EH (cell line): ENCODE measurements at places on chromosomes 12 and 14.
A peak's percentile ranks its signal among the peaks of the same experiment; 100 is the strongest.

GRCh38 chr12:49684310-49684854, 22.8 kb downstream of the FMNL3 start:
- peak; percentile 62 for DNase-seq

DNA sequence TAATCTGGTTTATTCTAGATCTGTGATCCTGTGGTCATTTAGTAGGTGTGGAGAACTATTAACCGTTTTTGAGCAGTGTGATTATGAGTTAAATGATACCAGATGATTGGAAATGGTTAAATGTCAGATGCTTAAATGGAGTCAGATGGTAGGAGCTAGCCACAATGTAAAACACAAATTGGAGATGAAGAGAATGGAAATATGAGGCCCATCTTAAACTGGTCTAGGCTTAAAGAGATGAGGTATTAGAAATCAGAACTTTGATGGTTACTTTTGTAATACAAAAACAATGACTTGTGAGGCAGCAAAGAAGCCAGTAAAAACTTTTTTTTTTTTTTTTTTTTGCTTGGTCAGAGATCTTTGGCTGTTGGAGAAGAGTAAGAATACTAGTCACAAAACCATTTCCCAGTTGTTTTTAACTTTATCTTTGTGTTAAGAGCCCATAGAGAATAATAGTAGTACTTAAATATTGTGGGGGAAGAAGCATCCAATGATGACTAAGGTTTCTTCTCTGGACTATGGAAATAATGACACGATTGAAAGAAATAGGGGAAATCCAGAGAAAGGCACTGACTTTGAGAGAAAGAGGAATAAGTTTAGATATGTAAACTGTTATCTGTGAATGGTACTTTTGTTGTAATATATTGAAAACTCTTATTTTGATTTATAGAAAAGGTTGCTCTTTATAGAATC, 95.9 kb downstream of the WNK1 start:
- peak; percentile 11 for DNase-seq

DNA sequence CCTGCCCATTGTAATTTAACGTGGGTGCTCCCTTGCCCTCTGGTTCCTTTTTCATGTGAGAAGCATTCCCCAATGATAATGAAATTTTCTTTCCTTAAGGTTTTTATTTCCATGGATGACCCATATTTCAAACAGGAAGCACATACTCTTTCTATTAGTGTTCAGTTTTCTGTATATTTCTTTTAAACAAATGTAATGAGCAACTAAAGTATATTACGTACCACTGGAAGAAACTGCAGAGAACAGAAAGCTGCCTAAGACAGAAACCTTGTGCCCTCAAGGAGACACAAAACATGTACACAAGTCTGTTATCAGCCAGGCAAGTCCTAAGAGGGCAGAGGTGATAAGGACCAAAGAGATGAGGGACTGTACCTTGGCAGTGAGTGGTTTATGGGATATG, 414.9 kb downstream of the ETNK1 start:
- DNase-seq, result peak; percentile 36

DNA sequence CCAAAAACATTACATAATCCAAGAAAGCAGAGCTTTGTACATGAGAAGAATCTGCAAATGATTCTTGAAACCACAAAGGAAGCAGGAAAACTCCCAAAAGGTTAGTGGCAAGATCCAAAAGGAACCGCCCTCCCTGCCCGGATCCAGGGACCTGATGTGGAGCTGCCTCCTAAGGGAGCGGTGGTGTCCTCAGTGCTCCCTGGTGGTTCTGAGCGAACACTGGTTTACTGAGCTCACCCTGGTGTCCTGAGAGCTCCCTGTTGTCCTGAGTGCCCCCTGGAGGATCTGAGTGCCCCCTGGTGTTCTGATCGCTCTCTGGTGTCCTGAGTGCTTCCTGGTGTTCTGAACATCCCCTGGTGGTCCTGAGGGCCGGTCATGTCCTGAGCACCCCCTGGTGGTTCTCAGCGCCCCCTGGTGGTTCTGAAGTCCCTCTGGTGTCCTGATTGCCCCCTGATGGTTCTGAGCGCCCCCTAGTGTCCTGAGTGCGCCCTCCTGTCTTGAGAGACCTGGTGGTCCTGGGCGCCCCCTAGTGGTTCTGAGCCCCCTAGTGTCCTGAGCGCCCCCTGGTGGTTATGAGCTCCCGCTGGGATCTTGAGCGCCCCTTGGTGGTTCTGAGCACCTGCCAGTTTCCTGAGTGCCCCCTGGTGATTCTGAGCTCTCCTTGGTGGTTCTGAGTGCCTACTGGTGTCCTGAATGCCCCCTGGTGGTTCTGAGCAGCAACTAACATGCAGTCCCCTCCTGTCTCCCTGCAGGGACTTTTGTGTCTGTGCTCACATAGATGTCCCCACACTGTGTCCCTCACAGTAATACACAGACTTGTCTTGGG, 891.1 kb downstream of the TMEM121 start:
- no peak for DNase-seq

- no peak for DNase-seq
These were observed 456.7 kb downstream of the AEBP2 start for GRCh38 chr12:19896041-19896440.

DNA sequence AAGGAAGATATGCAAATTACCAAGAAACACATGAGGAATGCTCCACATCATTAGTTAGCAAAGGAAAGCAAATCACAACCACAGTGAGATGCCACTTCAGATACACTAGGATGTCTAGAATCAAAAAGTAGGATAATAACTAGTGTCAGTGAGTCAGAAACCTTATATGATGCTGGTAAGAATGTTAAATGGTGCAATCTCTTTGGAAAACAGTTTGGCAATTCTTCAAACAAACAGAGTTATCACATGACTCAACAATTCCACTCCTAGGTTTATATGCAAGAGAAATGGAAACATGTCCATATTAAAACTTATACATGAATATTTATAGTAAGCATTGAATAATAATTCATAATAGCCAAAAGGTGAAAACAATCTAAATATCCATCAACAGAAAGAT, 220.9 kb downstream of the FOXG1 start:
- DNase-seq, result peak; percentile 3

- peak; percentile 78 for DNase-seq
These were observed 20.2 kb upstream of the FAM234B start for GRCh38 chr12:13023811-13024530.
